Stimulated activated CD4-positive, alpha-beta T cell treated with anti-CD3 and anti-CD28 coated beads, Interleukin-1b, Interleukin-23, amount 100 ng/mL, for 4 hours (primary cell): ENCODE measurements at places on chromosomes 1 and 21.

DNA sequence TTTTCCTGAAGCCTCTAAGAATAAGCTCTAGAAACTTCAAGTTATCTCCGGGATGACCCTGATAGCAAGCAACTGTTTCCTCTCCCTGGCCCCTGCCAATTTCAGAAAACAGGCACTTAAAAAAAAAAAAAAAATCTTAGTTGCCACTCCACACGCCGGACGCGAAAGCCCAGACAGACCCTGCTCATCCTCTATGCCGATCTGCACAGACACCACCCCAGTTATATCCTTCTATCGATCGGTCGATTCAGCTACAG is 1.7 kb downstream of the ANP32E start:
- no peak for DNase-seq

- DNase-seq = no peak
Observed at GRCh38 chr1:150441121-150441520, 46.1 kb upstream of the TARS2 start.

DNA sequence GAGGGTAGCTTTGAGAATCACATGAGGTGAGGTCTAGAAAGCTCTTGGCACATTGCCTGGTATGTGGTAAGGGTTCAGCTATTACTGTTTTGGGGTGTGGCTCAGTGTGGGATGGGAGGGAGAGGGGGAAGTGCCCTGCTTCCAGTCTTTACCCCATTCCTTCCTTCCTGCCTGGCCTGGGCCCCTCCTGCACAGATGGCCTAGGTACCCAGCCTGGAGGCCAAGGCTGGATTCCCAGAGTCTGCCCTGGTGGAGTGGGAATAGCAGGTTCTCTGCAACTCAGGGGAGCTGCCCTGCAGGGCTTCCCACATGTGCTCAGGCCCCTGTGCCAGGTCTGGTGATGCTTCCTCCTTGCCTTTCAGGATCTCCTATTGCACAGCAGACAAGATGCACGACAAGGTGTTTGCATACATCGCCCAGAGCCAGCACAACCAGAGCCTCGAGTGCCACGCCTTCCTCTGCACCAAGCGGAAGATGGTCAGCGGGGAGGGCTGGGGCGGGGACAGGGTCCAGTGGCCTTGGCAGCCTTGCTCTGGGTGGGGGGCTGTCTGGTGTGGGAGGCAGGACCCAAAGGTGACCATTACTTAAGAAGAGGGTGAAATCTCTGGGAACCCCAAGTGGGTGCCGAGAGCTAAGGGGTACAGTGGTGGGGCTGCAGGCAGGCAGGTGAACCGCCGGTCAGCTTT is 13.5 kb downstream of the LDLRAP1 start:
- no peak for DNase-seq

- DNase-seq = no peak
Observed at GRCh38 chr1:38898653-38899230, 17.4 kb upstream of the GJA9 start.

DNA sequence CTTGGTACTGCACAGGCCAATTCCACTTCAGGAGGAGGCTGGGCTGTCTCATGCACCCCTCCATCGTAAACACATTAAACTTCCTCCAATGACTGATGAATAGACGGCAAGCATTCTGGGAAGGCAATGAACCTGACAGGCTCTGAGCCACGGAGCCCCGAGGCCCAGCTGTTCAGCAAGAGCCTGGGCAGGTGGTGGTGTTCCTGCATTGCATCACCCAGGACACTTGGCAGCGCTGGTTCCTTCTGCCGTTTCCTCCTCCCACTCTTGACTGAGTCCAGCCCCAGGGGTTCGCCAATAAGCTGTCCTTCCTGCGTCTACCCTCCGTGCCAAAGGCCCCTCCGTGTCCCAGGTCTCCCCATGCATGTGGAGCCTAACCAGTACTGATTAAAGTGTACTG is 109.8 kb downstream of the JAK1 start:
- no peak for DNase-seq

GRCh38 chr21:46560568-46561444 is 44.1 kb downstream of the S100B start:
- no peak for DNase-seq

- DNase-seq = peak; percentile 37
Observed at GRCh38 chr1:210373878-210374599, 45.3 kb downstream of the HHAT start.

DNA sequence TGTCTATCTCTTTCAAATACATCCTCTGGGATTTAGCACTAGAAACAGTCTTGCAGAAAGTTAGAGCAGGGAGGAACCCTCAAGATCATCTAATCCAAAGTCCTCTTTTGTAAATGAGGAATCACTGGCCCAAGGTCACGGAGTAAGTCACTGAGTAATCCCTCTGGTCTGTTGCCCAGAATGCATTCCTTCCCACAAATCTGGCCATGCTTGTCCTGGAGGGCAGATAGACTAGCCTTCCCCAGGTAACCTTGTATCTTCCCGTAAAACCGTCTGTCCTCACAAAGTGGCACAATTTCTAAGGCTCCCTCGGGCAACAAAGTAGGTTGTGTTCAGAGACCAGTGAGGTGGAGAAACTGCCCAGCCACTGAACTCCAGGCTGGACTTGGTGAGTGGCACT is 46.2 kb downstream of the DDR2 start:
- DNase-seq = no peak

- no peak for DNase-seq
Observed at GRCh38 chr1:192973988-192974387, 85.2 kb downstream of the UCHL5 start.

DNA sequence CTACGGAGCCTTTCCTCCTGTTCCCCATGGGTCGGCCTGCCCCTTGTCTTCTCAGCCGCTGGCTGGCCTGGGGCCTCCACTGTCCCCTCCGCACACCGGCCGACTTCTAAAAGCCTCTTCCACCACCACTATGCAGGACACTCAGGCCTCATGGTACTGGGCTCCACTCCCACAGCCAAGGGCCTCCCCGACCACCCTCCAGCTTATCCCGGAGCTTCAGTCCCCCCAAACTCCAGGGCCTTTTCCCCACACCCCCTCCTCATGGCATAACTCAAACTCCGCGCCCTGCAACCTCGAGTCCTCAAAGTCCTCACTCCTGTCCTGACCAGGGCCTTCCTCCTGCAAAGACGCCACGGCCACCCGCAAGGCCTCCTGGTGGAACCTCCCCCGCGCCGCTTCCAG is 2.0 kb downstream of the LRRC41 start:
- DNase-seq = no peak

DNA sequence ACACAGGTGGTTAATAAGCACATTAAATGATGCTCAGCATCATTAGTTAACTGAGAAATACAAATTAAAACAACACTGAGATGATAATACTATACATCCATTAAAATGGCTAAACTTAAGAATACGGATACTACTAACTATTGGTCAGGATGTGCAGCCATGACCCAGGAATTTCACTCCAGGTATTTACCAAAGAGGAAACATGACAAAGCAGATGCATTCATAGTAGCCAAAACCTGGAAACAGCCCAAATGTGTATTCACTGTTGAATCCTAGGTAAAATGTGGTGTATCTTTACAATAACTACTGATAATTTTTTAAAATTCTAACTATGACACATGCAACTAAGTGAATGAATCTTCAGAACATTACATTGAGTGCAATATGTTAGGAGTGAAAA is 73.0 kb downstream of the PTPRC start:
- DNase-seq = no peak

- no peak for DNase-seq
Observed at GRCh38 chr1:63704443-63704842, 69.4 kb upstream of the ROR1 start.

DNA sequence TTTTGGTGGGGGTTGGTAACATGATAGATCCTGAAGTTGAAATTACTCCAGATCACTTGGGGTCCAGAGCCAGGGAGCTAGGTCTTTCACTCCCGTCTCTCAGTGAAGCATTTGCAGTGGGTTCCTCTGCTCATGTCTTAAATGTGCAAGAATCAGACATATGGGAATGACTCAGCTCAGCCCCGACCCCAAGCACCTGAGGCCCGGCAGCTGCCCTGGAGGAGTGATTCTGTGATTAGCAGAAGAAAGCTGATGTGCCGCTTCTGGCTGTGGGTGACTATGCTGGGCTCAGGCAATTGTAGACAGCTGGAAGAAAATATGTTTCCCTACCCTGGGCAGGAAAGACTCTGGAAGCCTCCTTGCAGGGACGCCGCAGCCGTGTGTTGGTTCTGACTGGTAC is 601.7 kb downstream of the NPHP4 start:
- no peak for DNase-seq

DNA sequence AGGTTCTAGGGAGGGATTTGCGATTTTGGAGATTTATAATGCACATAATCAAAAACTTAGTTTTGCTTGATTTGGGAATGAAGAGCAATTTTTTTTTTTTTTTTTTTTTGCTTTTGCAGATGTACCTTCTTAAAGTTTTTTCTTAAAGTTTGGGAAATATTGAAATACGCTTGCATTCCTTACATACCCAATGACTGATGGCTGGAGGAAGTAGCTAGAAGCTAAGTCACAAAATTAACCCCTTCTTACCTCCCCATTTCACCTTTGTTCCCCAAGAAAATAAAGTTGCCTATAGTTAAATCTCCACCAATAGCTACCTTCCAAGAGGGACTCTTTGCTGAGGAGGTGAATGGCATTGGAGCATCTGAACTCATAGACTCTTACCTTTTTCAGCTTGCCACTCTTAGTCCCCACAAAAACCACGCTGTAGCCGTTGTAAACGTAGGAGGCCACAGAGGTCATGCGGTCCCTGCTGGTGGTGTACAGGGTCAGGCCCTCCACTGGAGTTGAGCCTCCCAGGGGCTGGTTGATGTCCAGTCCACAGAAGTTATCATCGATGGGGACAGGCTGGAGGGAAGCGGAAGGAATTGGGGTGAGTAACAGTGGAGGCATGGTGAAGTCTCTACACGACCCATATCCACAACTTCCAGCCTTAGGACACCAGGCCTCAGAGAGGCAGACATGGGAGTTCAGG is 34.1 kb downstream of the PLXNA2 start:
- no peak for DNase-seq

DNA sequence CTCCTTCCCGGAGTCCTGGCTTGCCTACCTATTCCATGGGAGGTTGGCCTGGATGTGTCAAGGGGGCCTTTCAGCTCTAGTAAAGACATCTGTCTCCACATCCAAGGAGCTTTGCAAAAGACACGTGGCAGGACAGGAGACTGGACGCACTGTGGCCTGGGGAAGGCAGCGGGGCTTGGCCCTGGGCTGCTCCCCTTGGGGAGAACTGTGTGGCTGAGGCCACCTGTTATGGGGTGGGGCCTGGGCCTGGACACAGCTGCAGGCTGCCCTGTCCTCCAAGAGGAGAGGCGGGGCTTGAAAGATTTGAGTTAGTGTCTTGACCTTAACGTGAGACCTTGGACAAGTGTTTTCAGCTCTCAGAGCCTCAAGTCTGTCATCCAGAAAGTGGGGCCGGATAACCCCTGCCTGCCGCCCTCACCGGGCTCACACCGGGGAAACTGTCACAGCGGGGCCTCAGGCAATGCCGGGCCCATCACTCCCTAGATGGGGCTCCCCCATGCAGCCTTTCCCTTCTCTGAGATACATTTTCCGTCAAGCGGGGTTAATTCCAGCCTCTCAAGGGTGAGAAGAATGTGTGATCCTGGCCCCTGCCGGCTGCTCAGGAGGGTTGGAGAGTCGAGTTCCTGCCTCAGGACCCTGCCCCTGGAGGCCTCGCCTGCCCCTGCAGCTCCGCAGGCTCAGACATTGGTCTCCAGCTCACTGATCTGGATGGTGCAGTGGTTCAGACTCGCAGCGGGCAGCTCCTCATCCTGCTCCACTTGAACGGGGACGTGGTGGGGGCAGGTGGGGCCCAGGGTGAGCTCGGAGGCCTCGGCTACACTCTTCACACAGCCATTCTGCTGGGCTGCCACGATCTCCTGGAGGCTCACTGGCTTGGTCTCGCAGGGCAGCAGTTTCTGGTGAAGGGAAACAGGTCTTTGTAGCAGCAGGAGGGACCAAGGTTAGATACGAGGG is 25.6 kb downstream of the PODN start:
- no peak for DNase-seq

DNA sequence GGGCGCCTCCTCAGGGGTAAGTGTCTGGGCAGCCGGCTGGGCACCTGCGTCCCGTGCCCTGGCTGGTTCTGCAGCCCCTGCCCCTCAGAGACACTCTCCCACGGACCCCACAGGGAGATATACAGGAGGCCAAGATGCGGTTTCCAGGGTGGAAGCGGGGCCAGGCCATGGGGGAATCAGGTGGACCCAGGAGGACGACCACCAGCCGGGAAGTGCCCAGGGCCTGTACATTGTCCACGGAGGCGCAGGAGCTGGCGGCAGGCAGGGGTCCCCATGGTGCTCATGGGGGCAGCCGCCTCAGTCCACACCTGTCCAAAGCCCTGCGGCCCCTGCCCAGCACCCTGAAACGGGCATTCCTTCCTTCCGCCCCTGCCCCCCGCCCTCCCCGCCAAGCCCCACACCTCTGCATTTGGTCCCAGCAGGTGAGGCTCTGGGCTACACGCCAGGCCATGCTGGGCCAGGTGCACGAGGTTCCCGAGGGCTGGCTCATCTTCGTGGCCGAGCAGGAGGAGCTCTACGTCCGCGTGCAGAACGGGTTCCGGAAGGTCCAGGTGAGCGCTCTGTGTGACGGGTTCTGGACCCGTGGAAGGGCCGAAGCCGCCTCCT is 36.7 kb downstream of the SLC19A1 start:
- no peak for DNase-seq

DNA sequence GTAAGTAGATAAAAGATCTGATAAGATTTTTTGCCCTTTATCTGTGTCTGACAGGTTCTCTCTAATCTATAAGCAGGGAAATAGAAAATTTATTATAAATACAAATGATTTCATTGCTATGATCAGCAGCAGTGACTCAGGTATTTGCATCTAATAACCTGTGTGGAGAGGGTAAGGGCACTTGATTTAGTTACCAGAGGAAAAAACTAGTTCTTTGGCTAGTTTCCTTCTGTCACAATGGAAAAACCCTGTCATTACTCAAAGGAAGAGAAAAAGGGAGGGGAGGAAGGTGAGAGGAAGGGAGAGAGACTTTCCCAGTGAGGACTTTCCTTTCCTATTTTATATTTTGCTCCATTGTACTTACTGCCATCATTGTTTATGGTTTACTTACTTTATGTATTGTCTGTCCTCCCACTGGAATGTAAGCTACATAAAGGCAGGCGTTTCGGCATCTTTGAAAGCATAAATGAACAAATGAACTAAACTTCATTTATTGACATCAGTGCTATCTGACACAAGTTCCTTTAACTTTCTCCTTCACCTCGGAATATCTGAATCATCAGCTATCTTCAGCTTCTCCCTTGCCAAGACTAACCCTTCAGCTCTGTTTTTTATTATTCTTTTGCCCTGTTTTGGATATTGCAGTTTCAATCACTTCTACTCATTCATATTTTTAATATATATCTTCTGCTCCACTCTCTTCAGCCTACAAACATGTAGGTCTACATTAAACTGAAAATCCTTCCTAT is 34.9 kb downstream of the WDR3 start:
- DNase-seq = no peak

DNA sequence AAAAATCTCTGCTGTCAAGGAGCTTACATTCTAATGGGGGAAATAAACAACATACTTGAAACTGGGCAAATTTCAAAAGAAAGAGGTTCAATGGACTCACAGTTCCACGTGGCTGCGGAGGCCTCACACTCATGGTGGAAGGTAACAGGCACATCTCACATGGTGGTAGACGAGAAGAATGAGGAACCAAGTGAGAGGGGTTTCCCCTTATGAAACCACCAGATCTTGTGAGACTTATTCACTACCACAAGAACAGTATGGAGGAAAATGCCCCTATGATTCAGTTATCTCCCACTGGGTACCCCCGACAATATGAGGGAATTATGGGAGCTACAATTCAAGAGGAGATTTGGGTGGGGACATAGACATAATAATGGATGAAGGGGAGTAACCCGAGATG is 226.4 kb downstream of the ZP4 start:
- no peak for DNase-seq

GRCh38 chr1:67582625-67583461 is 102.2 kb upstream of the GADD45A start:
- DNase-seq = no peak

GRCh38 chr1:45014321-45015028 is 2.4 kb downstream of the UROD start:
- peak; percentile 56 for DNase-seq
